ENCODE measurements at places on chromosomes 12 and 14.

DNA sequence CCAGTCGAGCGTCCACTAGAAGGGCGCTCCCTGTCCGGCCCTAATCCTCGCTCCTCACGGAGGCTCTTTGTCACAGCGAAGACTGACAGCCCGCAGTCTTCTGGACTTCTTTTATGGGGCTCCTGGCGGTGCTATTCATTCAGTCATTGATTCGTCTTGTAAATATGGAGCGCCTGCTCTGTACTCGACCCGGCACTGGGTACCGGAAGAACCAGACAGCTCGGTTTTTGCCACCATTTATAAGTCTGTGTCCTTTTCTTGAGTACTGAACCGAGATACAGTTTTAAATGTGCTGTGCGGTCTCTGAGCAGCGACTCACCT is 570 bp downstream of the DMAC2L start:
- DNase-seq = no peak

- DNase-seq = no peak
Observed at GRCh38 chr12:113099764-113100163, 35.8 kb downstream of the RASAL1 start.

- no peak for DNase-seq
Observed at GRCh38 chr12:48000878-48001504, 3.3 kb downstream of the COL2A1 start.

DNA sequence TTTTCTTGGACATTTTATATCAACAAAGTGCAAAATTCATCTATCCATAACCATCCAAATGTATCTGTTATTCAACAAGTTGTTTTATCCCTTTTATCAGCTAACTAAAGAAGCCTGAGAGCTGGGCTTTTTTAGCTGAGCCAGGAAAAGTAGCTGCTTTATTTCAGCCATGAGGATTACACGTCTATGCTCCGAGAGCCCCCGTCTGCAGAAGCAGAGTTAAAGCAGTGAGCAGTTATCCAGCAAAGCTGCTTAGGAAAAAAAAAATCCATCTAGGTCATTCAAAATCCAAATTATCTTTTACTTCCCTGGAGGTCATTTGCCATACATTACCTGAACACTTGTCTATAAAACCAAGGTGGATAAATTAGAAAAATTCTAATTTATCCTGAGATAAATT is 15.7 kb upstream of the HECTD1 start:
- DNase-seq = no peak

GRCh38 chr14:79605849-79606248 is 605.5 kb downstream of the DIO2 start:
- DNase-seq = no peak

- no peak for DNase-seq
Observed at GRCh38 chr12:253116-253831, 9.4 kb downstream of the SLC6A13 start.

DNA sequence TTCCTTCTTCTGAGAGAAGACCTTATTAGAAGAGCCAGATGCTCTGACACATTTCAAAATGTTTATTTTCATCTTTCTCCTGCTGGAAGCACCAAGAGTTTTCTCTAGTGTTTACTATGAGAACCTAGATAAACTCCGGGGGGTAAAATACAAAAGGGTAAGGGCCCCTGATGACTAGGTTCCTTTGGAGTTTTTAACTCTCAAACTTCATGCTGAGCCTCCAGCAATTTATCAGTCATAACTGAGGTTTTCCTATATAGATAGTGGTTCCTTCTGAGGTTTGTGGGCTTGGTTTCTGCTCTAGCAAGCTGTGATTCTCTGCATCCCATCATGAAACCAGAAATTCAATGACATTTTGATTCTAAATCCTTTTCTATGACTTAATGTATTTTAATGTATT is 210.9 kb downstream of the LRFN5 start:
- DNase-seq = no peak

DNA sequence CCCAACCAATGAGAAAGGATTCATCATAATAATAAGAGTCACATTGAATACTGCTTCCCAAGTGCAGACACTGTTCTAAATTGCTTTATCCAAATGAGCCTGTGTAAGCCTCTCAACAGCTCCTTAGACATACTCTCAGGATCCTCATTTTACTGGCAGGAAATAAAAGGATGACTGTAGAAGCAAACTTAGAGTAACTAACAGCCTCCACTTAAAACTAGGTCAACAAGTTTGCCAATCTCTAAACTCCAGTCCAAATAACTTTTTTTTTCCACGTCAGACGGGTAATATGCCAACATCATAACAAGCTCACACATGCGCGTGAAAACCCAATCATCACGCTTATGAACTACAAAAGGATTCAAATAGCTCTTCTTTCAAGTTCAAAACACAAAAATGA is 15.3 kb upstream of the DPF3 start:
- no peak for DNase-seq

DNA sequence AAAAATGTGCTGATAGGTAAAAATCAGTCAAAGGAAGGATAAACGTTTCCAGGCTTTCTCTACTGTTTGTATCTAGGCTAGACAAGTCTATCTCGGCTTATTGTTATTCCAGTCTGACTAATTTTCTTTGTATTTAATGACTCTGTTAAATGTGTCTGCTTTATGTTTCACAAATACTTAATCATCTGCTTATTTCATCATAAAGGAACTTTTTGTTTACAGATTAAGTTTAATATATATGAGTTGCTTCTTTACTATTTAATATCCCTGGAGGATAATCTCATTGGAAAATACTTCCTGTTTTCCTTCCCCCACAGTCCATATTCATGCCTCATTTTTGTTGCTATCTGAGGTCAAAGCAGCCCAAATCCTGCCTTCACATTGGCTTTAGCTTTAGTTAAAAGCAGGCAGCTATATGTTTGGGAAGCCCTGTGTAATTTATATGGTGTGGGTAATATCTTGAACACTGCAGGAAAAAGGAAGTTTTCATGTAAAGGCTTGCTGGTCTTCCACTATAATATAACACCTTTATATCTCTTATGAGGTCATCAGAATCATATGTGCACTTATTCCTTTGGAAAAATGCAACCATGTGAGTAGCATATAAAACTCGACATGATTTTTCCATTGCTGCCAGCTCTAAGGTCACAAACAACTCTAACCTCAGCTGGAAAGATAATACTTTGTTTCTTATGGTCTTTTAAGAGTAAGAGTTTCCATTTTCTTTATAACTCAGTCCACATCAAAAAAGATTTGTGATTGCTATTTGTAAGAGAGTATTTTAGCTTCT is 76.8 kb downstream of the ALX1 start:
- no peak for DNase-seq

DNA sequence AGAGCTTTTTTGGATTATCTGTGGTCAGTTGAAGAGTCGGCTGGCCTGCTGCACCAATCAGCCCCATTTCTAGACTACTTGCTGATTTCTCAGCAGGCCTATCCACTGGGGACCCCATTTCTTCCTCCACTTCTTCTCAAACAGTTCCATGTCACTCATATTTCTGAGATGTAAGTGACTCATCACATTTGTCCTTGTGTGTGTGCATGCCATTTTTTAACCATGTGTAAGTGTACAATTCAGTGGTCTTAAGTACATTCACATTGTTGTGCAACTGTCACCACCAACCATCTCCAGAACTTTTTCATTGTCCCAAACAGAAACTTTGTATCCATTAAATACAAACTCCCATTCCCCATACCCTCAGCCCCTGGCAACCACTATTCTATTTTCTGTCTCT is 14.2 kb downstream of the TMEM229B start:
- DNase-seq = no peak

- DNase-seq = no peak
Observed at GRCh38 chr12:69404851-69405565, 45.5 kb downstream of the YEATS4 start.

GRCh38 chr12:52401526-52401925 is 4.6 kb downstream of the KRT82 start:
- no peak for DNase-seq

DNA sequence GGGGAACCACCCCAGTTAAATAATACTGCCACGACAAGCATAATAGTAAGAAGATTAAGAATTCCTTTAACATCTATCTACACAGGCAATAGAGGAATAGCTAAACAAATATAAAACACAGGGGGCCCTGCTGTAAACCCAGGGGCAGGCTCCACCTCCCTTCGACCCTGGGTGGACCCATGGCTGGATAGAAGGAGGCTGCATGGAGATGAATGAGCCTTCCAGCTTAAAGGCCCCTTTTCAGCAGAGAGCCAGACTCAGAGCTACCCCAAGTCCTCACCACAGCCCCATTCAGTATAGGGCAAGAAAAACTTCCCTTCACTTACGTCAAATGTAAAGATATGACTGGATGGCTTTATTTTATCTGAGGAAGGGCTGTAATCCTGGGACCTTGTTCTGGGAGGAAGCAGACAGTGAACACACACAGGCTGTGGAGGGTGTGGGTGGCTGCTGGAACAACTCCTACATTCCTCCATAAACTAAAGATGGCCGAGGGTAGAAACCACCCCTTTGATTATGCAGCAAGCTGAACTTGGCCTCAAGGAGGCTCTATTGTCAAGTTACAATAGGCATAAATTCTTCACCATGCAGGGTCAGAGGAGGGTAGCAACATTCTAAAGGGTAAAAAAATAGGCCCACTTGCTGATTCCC is 30.4 kb downstream of the NUAK1 start:
- no peak for DNase-seq

DNA sequence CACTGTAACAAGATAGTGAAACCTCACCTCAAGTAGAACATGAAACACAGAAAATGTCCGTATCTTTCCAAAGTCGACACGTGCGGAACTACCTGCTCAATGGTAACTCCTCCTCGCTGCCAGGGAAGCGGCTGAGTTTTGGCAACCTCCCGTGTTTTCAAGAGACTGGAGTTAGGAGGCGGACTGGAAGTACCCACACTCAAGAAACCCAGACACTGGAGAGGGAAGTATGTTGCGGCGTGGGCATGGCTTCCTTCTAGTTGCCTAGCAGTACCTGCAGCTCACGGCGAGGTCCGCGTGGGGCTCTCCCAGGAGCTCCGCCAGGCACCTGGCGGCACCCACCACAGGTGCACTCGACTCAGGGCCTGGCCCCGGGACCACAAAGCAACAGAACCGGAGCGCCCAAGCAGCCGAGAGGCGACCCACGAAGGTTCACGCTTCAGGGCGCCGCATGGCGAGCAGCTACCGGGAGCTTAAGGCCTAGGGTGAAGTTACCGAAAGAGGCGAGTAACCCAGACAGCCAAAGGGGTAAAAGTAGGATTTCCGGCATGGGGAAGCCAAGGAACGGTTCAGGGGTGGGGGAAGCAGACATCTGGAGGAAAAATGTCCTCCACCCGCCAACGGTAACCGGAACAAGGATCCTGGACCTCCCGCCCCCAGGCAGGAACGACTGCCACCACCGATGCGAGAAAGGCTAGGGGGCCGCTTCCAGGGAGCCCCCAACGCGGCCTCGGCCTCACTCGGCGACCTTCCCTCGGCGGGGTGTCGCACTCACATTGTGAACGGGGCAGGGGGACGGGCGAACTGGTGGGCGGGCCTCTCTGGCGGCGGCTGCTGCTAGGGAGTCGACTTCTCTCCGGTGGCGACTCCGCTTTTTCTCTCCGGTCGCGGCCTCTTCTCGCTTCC is 608 bp downstream of the PTGES3 start:
- no peak for DNase-seq

GRCh38 chr12:101881228-101881627 is 3.8 kb downstream of the DRAM1 start:
- DNase-seq = no peak

- no peak for DNase-seq
Observed at GRCh38 chr12:113857371-113857770, 108.8 kb downstream of the RBM19 start.

DNA sequence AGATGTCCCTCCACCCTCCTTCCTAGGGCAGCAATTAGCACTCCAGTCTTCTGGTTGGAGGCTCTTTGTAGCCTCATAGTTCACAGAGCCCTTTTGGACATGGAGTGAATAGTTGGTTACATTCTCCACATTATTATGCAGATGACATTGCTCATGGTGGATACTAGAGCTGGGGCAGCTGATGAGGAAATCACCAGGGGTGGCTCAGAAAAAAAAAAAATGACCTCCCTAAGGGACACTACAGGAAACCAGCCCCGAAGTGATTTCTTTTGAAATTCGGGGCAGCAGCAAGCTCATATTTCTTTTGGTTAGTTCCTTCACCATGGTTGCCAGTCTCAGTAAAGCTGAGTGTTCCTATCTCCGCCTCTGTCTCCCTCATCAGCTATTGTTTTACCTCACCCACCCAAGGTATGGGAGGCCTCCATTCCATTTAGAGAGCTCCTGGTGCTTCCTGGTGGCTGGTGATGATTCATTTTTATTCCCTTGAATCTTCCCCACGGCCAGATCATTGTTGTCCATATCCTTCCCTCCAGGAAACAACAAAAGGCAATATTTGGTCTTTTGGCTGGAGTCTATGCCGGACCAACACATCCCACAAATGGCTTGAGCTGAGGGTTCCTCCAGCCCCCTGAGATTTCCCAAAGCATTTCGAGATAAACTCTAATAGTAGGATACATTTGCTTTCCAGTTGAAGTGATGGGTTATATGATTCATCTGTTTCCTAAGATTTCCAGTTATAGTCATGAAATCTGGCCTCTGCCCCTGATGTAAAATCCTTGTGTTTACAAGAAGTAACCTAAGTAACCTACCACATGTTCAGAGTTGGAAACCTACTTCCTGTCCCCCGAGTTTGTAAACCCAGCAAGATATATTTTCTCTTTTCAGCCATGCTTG is 56.2 kb upstream of the NID2 start:
- DNase-seq = peak; percentile 46

GRCh38 chr14:94517641-94518257 is 8.5 kb upstream of the SERPINA12 start:
- no peak for DNase-seq

- DNase-seq = no peak
Observed at GRCh38 chr12:68393417-68393816, 61.3 kb upstream of the MDM1 start.

GRCh38 chr14:75401361-75401760 is 26.5 kb upstream of the JDP2 start:
- no peak for DNase-seq
